NCI-H1930 (cell line): ENCODE measurements at places on chromosomes 13 and 19.

DNA sequence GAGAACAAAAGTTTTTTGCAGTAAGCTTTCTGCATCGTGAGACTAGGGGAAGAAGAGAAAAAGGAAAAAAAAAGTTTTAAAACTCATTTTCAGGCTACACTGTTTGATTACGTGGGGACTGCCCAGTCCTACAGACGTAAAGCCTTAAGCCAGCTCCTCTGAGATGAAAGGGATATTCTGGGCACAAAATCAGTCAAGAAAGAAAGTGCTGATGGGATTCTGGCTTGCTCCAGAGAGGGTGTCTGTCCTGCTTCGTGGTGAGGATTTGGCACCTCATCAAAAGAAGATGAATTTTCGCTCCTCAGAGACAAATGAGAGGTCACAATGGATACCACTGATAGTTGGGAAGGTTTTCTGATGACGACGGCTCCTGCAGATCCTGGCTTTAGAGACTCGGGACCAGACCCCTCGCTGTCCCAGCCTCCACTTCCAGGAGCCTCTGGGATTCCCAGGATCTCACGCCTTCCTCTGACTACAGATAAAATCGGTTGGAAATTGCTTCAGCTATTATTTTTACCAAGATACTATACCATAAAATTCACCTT is 9.7 kb downstream of the TEX29 start:
- no peak for DNase-seq

GRCh38 chr13:111139452-111139851 is 24.3 kb downstream of the ARHGEF7 start:
- DNase-seq: no peak

GRCh38 chr19:2490659-2491058 is 14.7 kb downstream of the GADD45B start:
- DNase-seq: no peak

DNA sequence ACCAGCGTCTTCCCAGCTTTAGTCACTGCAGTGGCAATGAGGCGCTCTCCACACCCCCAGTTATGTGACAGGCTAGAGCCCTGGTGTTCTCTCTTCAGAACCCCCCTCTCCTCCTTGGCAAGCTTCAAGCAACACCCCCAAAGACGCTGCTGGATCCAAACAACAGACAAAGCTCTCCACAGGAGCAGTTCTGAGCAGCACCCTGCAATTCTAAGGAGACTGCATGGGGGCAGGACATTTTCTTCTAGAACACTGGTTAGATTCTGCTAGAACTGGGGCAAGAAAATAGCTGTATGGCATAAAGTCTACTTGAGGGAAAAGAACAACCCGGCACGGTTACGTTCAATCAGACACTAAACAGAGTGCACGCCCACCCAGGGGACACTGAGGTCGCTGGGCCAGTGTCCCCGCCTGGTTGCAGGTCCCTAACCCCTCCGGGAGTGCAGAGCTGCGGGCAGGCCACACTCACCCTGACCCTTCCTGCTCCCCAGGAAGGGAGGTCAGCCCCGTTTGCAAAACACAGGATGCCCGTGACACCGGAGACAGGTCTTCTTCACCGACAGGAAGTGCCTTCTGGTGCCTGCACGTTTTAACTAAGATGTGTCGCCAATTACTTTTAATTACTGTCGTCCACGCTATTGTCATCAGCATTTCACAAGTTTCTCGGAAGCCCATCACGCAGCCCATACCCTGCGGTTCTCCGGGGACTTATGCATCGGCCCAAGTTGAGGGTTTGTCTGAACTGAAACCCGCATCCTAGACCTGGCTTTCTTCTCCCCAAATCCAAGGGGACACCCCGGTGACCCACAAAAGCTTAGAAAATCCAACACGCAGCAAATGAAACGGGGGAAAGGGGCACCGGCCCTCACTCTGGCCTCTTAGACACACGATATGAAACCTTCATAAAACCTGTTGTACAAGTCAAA is 943 bp downstream of the GJB6 start:
- DNase-seq: no peak

DNA sequence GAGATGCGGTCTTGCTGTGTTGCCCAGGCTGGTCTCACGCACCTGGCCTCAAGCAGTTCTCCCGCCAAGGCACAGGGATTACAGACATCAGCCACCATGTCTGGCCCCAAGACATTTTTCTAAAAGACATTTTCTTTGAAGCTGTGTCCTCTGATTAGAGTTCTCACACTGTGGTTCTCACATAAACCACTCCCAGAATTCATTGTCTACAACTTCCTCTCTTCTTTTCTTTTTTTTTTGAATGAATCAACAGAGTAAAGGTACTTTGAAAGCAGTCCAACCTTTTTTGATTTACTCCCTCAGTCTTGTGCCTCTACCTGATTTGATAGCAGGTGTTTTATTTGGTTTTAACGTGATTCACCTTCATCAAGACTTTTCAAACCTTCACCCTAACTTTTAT is 14.3 kb upstream of the SHD start:
- no peak for DNase-seq

DNA sequence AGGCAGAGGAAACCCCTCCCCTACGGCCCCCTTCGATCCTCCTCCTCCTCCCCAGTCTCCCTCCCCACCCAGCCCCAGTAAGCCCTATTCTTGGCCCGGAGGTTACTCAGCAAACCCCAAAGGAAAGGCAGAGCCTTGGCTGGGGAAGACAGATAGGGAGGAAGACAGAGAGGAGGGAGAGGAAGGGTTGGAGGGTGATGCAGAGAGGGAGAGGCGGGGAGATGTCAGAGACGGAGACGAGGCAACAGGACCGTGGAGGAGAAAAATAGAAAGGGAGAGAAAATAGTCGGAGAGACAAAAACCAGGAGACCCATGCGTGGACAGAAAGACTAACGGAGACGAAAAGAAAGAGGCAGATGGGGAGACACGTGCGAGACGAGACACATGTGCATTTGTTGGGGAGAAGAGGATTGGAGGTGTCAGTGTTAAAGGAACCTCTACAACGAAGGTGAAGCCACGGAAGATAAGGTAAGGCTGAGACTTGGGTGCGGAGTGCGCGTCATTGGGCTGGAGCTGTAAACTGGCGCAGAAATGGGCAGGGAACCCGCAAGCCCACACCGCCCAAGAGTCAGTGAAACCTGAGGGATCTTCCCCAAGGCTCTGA is 2.9 kb downstream of the TGFB1 start:
- no peak for DNase-seq

GRCh38 chr13:24192811-24193162 is 32.3 kb downstream of the SPATA13 start:
- no peak for DNase-seq

GRCh38 chr13:67229481-67230403 is at the start of gene PCDH9:
TSS of gene PCDH9 (minus strand) at chr13:67230336. CDS start at chr13:67228440, 1,896 bp downstream.
- no peak for DNase-seq

DNA sequence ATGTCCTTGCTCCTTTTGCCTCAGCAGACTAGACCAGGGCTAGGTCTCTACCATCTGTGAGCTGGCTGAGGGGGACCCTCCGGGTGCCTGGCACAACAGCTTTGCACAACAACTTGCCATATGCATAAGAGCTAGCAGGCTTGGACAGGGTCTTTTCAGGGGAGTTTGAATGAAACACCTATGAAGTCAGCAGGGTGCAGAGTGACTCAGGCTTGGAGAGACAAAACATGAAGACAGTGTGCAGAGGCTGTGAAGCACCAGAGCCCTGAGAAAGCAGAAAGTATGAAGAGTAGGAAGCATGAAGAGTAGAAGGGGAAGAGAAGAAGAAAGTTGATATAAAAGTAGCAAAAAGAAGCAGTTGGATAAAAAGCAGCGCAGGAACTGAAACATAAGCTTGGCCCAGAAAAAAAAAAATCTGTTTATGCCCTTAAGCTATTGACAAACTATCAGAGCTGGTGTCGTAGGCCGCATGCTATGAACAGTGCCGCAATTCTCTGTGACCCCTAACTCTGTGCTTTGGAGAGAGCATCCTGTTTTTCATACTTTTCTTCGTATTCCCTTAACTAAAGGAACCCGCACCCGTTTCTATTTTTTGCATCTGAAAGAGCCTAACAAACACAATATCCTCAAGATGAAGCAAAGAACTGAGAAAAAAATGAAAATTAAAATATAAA is 52.7 kb upstream of the FAM216B start:
- no peak for DNase-seq

DNA sequence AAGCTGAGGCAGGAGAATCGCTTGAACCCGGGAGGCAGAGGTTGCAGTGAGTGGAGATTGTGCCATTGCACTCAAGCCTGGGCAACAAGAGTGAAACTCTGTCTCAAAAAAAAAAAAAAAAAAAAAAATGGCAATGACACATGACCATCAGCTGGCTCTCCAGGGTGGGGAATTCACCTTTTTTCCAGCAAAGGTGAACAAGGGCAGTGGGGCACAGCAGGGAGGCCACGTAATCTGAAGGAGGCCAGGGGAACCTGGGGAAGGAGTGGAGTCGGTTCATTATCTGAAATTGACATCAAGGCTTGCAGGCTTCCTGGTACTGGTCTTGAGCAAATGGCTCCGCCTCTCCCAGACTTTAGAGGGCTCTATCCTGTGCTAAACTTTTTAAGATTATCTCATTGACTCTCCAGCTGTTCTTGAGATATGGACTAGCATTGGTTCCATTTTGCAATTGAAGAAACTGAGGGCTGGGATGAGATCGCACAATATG is 28.1 kb downstream of the KEAP1 start:
- no peak for DNase-seq

GRCh38 chr19:48497728-48498594 is 13.7 kb downstream of the LMTK3 start:
- DNase-seq: no peak

GRCh38 chr19:5691822-5692722 is 2.0 kb downstream of the RPL36 start:
- DNase-seq: no peak

GRCh38 chr13:110458594-110459365 is 102.7 kb downstream of the RAB20 start:
- DNase-seq: no peak

DNA sequence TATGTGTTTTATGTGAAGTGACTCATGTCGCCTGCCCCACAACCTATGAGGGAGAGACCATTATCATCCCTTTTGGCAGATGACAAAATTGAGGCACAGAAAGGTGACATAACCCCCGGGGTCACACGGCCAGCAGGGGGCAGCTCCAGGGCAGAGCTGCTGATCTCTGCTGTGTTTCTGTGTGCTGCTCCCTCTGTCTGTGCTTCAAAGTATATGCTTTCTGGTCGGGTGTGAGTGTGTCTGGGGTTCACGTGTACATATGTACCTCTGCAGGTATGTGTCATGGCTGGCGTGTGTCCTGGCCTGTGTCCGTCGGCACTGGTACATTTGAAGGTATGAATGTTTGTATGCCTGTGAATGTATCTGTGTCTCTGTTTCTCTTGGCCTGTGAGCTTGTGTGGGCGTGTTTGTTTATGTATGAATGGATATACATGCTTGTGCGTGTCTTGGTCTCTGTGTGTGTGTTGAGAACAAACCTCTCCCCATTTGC is 7.1 kb downstream of the LIPE start:
- peak; percentile 27 for DNase-seq
